ENCODE measurements at places on chromosomes 1 and 21.

GRCh38 chr1:244280859-244281258, 170.8 kb downstream of the ADSS2 start:
- DNase-seq = no peak

GRCh38 chr1:84653130-84653677, 37.1 kb downstream of the SSX2IP start:
- DNase-seq = no peak

- DNase-seq = peak; percentile 76
Observed at GRCh38 chr1:9441451-9442133, 97.7 kb upstream of the SLC25A33 start.

GRCh38 chr1:151763990-151764389, 694 bp upstream of the MRPL9 start:
- no peak for DNase-seq

- no peak for DNase-seq
Observed at GRCh38 chr1:110717179-110717578, 42.4 kb upstream of the KCNA3 start.

GRCh38 chr1:89532228-89532627, 7.6 kb downstream of the LRRC8B start:
- DNase-seq = no peak

GRCh38 chr21:34097442-34097841, 24.1 kb downstream of the MRPS6 start:
- DNase-seq = peak; percentile 12
